ENCODE measurements at places on chromosomes 1 and 21.

DNA sequence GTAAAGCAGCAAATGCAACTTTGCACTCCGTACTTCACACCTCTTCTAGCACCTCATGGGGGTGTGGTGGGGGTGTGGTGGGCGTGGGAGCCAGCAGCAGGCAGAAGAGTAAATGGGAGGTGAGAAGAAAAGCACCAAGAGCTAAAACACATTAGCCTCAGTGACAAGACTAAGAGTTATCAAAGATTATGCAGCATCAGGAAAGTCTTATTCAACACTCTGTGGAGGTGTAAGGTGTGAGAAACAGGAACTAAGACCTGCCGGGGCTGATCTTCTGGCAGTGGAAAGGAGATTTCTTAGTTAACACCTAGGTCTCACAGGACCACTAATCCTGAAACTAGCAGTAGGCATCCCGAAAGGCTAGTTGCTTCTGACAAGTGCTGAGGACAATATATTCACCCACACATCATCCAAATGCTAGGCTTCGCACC, 9.9 kb downstream of the TGFBR3 start:
- DNase-seq = no peak

DNA sequence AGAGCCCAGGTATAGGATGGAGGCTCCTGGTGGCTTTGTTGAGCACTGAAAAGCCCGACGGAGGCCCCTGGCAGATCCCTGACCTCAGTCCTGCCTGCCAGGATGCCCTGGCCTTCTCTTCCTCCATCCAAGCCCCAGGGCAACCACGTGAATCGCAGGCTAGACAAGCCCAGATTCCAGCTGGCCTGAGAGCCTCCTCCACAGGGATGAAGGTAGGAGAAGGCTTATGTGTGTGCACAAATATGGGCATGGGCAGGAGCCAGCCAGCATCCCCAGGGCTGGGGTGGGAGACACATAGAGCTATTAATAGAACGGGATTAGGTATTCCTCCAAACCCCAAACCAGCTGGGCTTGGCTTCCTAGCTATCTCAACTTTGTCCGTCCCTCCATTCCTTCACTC, 4.0 kb upstream of the EXTL1 start:
- no peak for DNase-seq

GRCh38 chr1:26225033-26225831, 8.8 kb upstream of the CEP85 start:
- DNase-seq = peak; percentile 40

GRCh38 chr1:160466961-160467360, 56.1 kb downstream of the SLAMF6 start:
- no peak for DNase-seq

DNA sequence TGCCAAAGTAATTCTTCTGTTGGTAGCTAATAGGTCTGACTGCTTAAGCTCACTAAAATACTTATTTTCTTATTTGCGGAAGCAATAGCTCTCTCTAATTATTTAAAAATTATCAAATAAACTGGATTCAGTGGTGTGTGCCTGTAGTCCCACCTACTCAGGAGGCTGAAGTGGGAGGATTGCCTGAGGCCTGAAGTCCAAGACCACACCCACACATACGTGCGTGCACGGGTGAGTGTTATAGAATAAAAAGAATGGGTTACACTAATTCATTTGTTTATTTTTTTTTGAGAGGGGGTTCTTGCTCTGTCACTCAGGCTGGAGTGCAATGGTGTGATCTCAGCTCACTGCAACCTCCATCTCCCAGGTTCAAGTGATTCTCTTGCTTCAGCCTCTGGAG, 94.2 kb upstream of the HNRNPU start:
- no peak for DNase-seq

GRCh38 chr1:85612704-85613361, 32.3 kb downstream of the CCN1 start:
- no peak for DNase-seq

- DNase-seq = no peak
Observed at GRCh38 chr1:61092642-61093041, 10.3 kb downstream of the NFIA start.

DNA sequence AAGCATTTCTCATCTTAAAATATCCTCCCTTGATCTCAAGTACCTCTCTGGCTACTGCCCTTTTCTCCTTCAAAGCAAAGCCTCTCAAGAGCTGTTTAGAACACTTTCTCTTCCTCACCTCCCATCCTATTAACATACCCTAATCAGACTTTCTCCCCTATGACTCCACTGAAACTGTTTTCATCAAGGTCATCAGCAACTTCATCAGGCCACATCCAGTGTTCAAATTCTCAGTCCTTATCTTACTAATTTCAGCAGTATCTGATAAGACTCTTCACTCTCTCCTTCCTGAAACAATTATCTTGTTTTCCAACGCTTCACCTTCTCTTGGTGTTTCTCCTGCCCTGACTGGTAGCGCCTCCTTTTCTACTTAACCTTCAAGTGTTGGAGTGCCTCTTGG, 1.5 kb upstream of the RAP1A start:
- DNase-seq = no peak

Measured in globus pallidus (tissue), 1 donor.